ENCODE measurements at places on chromosomes 3 and 15.

- DNase-seq = no peak
Observed at GRCh38 chr3:183844606-183845005, 19.2 kb upstream of the MAP6D1 start.

GRCh38 chr3:127296959-127297358, 9.1 kb upstream of the PRR20G start:
- no peak for DNase-seq

DNA sequence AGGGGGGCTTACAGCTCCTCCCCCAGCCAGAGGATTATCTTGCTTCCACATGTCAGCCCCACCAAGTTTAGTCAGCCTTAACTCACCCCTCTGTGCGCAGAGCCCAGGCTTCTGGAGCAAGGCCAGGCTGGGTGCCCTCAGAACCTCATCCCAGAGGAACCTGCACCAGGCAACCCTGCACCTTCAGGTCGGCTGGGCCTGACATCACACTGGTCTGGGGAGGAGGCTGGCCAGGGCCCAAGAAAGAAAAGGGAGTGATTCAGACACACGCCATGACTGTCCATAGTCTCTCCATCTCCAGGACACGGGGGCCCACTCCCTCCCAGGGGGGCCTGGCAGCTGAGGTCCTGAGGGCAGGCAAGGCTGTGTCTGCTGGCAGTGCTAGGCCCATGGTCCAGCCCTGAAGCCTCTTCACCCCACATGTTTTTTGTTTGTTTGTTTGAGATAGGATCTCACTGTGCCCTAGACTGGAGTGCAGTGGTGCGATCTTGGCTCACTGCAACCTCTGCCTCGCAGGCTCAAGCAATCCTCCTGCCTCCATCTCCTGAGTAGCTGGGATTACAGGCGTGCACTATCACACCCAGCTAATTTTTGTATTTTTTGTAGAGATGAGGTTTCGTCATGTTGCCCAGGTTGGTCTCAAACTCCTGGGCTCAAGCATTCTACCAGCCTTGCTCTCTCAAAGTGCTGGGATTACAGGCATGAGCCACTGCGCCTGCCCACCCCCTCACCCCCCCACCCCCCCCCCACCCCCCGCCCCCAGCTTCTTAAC, 11.1 kb downstream of the TNK2 start:
- no peak for DNase-seq

DNA sequence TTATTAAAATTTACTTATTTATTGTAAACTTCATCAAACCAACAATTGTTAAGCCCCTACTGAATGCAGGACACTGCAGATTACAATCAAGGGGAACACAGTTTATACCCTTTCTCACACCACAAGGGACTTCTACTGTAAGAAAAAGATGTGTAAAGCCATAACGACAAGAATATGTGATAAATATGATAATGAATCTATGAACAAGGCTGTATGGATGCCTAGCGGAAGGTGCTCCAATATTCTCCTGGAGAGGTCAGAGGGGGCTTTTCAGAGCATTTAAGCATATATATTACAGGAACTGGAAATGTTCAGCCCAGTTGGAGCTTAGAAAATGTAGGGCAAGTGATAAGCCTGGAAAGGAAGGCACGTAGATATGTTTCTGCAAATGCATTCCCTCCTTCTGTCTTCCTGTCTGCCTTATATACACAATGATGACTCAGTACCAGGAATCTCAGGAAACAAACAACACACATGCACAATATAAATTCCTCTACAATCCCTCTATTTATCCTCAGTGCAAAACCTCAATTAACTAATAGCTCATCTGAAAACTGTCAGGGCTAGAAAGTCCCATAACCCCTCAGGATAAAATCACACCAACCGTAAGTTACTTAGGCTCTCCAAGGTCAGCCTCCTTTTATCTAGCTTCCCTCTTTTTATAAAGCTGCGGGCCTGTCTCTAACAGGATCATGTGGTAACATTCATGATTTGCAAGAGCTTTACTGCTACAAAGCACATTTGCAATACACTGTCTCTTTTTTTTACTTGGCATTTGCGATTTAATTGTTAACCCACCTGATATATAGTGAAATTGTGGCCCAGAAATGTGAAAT, 393.1 kb downstream of the LPP start:
- no peak for DNase-seq

GRCh38 chr15:95724908-95725633, 605.4 kb upstream of the NR2F2 start:
- DNase-seq = no peak

DNA sequence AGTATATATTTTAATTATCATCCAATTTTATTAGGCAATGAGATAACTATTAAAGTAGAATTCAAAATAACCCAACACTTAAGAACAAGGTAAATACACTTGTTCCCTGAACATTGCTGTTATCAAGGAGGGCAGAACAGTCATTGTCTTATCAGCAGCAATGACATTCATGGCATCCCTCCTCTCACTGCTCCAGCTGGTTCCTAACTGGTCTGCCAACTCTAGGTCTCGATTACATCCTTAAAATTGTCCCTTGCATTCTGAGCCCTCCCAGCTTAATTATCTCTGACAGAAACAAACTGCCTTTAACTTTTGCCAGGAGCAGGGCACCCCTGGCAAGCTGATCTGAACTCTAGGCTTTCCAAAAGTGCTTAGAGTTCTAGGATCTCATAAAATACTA, 14.0 kb upstream of the DYNC1LI1 start:
- no peak for DNase-seq

Measured in MM.1S (cell line).